ENCODE measurements at places on chromosomes 16 and 17.

DNA sequence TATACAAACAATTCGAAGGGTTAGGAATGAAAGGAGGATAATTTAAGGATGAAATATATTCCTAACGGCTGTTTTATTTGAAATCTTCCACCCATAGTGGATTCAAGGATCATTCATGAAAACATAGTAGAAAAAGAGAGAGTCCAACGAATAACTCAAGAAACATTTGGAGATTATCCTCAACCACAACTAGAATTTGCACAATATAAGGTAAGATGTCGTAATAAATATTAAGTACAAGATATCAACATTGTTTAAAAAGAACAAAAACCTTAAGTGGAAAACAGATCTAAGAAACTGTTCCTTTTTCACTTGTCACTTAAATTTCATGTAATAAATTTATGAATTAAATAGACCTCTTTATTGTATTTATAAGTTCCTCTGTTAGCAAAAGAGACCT is 9.2 kb upstream of the ATMIN start:
- no peak for DNase-seq

DNA sequence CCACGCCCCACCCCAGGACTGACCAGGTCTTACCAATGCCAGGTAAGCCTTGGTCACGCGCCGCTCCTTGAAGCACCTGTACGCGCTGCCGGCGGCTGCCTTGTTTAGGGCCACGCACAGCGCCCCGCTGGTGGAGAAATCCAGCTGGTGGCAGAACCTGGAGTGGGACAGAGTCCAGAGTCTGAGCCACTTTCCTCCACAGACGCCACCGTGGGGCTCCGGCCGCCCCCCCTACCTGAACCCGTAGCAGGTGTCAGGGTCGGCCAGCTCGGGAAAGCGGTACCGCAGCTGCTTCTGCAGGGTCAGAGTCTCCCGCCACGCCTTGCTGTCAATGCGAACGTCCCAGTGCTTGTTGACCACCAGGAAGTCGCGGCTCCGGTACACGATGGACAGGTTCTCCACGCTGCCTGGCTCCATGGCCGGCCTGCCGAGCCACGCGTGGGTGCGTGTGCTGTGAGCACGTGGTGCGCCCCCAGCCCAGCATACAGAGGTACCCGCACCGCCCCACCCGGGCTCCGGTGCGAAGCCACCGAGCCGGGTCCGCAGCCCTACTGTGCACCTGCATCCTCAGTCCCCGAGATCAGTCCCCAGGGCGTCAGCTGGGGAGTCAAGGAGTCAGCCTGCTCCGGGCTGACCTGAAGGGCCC is 737 bp downstream of the RPUSD1 start:
- no peak for DNase-seq

DNA sequence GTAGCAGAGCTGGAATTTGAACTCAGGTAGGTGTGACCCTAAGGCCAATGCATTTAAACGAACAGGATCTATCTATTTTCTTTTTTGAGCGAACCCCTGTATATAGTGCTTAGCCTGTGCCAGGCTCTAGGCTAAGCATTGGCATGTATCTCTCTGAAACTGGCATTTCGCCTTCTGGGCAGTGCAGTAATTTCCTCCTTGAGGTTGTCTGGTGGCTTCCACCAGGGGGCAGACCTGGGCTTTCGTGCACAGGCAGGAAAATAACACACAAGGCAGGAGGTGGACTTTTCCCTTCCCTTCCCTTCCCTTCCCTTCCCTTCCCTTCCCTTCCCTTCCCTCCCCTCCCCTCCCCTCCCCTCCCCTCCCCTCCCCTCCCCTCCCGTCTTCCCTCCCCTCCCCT is 34.4 kb upstream of the PRKCB start:
- DNase-seq, result peak; percentile 43

DNA sequence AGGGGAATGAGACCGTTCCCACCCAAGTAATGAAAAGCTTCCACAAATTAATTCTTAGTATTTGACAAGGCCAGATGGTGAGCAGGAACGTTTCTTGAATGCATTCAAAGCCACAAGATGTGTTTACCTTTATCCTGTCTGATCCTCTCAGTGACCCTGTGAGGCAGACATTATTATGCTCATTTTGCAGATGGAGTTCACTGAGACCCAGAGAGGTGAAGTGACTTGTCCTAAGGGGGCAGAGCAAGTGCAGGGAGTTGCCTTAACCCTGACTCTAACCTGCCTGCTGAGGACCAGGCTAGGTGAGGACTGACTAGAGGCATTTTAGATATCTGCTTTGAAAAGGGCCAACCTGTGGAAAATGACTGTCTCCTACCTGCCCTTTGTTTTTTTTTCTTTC is 156.7 kb downstream of the HAPSTR1 start:
- no peak for DNase-seq

- peak; percentile 30 for DNase-seq
Observed at GRCh38 chr17:37770631-37771518, 26.0 kb upstream of the HNF1B start.

- DNase-seq, result no peak
Observed at GRCh38 chr17:16442594-16443510, 27.5 kb downstream of the TRPV2 start.

GRCh38 chr16:4120176-4120575 is 3.9 kb upstream of the ADCY9 start:
- no peak for DNase-seq

DNA sequence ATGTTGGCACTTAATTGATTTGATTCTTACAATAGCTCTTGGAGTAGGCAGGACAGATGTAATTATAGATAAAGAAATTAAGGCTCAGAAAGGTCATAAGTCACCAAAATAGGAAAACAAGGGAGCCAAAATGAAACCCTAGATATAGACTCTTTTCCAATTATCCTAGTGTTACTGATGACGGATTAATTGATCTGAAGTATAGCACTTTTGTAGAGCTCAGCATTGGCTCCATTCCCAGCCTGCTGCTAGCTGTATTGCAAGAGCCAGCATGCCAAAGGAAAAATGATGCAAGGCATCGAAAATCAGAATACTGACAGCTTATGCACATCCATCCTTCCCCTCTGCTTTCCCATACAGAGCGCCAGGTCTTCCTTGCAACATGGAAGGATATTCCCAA is 21.6 kb upstream of the RASL10B start:
- no peak for DNase-seq

DNA sequence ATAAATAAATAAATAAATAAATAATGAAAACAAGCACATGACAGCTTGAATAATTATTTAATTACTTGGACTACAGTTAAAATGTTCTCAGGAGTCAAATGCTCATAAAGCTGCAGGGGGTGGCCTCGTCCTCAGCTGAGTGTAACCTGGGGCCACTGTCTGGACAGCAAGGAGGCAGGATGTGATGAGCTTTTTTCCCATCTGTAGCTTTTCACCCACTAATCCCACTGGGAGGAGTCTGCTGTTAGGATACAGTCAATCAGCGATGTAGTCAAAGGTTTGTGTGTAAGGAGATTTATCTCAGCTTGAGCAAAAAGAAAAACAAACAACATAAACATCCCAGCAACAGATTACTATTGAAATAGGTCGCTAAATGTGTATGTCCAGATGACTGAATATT is 22.5 kb downstream of the ZCCHC14 start:
- DNase-seq, result no peak

- DNase-seq, result no peak
Observed at GRCh38 chr17:81806461-81807209, 2.7 kb downstream of the GCGR start.

GRCh38 chr17:6843241-6843880 is 11.8 kb upstream of the TEKT1 start:
- peak; percentile 25 for DNase-seq

- DNase-seq, result no peak
Observed at GRCh38 chr17:29384901-29385300, 5.3 kb upstream of the TAOK1 start.

GRCh38 chr17:8019665-8020650 is 17.5 kb downstream of the GUCY2D start:
- no peak for DNase-seq

DNA sequence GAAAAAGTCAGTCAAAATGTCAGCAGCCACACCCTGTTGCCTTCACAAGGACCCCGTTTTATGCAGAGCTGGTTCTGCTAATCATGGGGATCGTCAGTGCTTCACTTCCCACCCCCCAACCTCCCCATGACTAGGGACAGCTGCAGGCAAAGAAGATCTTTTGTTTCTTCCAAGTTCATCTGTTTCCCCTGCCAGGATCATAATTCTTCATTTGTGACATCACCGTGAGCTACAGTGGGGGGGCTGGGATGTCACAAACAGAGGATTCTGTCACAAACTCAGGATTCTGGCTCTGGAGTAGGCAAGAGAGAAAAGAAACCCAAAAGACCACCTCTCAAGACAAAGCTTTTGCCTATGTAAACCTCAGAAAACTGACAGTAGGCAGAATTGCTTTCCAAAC is 24.7 kb downstream of the DNAJC7 start:
- no peak for DNase-seq

DNA sequence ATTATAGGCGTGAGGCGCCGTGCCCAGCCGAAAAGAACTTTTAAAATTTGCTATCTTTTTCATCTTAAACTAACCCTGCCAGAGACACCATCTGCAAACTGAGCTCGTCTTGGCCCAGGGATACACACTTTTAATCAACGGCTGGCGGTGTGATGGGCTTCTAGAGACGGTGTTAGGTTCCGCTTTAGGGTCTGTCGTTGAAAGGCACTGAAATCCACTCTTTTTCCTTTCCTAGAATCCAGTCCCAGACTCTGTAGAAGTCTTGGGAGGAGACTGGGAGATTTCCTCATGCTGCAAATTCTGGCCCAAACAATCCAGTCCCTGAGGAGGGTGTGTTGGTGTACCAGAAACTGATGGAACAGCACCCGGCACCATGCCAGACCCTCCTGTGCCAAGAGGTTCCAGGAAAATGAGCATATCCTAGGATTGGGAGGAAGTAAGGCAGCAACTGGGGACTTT is 52.0 kb upstream of the TEX2 start:
- no peak for DNase-seq

GRCh38 chr16:739560-740458 is 988 bp downstream of the CIAO3 start:
- DNase-seq, result no peak

DNA sequence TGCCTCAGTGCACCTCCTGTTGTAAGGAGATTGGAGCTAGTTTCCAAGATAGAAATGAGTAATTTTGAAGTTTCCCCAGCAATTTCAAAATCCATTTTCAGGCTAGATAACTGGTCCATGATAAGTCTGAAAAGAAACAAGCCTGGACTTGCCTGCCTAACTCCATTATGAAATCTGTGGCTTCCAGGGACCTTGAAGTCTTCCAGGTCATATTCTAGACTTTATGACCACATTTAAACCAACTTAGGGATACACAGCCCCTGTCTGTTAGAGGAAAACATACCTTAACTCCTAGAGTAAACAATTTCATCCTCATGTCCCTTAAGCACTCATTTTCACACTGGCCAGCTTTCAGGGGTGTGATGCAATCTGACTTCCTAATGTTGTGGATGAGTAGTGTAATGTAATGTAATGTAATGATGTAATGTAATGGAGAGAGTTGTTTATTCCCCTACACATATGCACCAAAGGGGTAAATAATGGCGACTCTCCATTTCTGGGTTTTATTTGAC is 96.7 kb upstream of the FAM20A start:
- DNase-seq, result no peak
